ENCODE measurements at places on chromosomes 6 and 20. TPM values are rescaled to one million over a fixed set of nuclear protein-coding genes. Genes with fewer than 3 reads are reported as not detected.

The EEF1E1 gene
- 12.7 TPM for total RNA-seq

The ZNF341 gene
- 4.6 TPM for total RNA-seq

The KIF25 gene
- not detected for total RNA-seq

DNA sequence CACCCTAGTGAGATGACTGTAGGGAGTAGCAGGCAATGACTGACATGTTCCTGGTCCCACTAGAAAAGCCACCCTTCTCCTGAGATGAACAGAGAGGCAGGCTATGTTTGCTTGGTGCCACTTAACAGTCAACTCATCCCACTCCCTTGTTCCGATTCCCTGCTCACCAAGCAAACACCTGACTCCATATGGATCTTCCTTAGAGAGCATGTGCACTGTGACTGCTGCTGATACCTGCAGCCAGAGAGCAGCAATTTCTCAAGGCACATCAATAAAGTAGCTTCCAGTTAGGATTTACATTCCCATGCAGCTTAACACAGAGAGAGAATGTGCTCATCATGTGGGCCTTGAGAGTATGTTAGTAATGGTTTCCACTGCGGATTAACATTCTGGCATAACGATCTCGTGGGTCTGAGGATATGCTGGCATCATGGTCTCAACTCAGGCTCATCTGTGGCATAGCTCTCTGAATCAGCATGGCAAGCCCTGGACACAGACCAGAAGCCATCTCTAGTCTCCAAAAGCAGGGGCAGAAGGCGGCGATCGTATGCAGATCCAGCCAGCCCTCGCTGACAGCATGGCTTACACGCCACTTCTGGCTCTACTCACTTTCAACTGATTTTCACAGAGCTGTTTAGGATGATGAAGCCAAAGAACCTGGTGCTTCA is 43.9 kb downstream of the ATXN1 start:
- no peak for DNase-seq

The SLC17A1 gene
- total RNA-seq: not detected

- no peak for DNase-seq
Observed at GRCh38 chr20:11702721-11703518, 214.8 kb upstream of the BTBD3 start.

GRCh38 chr20:58389324-58389967 is 417 bp downstream of the VAPB start:
- no peak for DNase-seq

GRCh38 chr6:128275030-128275429 is 245.4 kb downstream of the PTPRK start:
- no peak for DNase-seq

GRCh38 chr6:48959251-48960060 is 503.6 kb downstream of the MMUT start:
- DNase-seq: no peak

The SIRPD gene
- total RNA-seq: 0.27 TPM

- DNase-seq: no peak
Observed at GRCh38 chr20:45991616-45992015, 17.1 kb upstream of the MMP9 start.

- DNase-seq: no peak
Observed at GRCh38 chr20:9025643-9026042, 43.2 kb upstream of the PLCB4 start.

The DLL1 gene
- 1.3 TPM for total RNA-seq

DNA sequence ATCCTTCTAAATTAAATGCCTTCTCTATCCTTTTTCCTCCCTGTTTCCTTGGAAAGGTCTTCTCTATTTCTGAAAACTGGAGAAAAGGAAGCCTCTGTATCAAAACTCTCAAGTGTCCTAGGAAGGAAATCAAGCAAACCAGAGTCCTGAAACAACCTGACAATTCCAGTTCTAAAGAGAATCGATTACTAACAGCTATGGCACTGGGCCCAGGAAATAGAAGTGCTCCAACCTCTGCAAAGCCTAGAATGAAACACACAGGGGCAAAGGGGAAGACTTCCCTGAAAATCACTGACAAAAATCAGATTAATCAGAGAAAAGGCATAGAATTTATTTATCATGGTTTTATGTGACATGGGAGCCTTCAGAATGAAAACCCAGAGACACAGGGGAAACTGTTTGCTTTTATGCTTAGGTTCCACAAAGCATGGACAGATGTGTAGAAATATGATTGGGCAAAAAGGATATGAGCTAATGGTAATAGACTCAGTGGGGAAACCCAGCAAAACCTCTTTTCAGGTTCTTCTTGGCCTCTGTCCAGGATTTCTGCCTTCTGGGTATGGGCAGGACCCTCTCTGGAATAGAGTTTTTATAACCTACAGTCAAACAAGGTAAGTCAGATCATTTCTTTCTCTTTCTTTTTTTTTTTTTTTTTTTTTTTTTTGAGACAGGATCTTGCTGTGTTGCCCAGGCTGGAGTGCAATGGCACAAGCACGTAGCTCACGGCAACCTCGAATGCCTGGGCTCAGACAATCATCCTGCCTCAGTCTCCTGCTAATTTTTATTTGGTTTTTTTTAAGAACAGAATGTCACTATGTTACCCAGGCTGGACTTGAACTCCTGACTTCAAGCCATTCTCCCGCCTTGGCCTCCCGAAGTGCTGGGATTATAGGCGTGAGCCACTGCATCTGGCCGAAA is 91.7 kb downstream of the CD24 start:
- DNase-seq: no peak

DNA sequence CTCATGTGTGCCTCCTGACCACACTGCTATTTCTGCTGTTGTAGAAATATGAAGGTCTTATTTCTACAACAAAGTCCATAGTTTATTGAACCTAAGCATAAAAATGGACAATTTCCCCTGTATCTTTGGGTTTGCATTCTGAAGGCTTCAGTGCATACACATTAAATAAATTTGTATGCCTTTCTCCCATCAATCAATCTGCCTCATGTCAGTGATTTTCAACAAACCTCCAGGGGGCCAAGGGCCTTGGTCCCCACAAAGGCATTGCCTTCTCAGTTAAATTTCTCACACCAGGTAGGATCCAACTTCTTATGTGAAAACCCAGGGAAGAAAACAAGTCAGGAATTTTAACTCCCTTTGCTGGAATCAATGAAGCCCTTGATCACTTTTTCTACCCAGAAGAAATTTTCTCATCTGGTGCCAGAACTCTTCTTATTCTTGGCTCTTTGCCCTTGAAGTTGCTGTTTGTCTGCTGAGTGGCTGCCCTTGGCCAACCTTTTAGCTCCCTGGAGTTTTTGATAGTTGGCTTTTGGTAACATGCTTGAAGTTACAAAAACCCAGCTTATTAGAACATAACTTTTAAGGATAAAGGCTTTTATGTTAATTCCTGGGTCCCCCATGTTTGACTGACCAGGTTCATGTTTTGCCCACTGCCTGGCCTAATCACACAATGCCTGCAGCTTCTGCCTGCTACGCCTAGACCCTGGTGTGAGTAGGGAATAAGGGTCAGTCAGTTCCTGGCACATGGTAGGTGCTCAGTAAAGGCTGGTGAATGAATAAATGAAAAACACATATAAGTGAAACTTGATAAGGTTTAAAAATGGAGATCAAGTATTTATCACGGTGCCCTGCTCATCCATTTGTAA is 37.0 kb downstream of the SHLD1 start:
- no peak for DNase-seq

The HMGCLL1 gene
- total RNA-seq: not detected

DNA sequence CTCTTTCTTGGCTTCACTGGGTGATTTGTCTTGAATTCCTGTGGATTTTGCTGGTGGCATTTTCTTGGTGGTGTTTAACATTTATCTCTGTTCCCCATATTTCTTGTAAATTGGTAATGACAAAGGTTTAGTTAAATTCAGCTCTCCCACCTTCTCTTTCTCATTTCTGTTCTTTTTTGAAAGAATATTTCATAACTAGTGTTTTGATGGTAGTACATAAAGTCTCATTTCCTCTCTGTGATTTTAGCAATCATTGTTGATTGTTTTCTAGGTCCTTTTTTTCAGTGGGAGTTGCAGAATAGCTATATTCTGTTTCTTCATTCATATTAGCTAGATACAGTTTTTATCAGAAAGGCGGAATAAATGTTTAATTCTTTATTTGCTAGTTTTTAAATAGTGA is 73.1 kb downstream of the QKI start:
- DNase-seq: no peak

- no peak for DNase-seq
Observed at GRCh38 chr6:170438402-170438753, 114.7 kb downstream of the PSMB1 start.

GRCh38 chr6:3286641-3287171 is 28.0 kb downstream of the PSMG4 start:
- no peak for DNase-seq

- no peak for DNase-seq
Observed at GRCh38 chr20:10350188-10350842, 83.7 kb downstream of the MKKS start.

GRCh38 chr20:54025251-54025771 is 45.1 kb downstream of the BCAS1 start:
- DNase-seq: no peak

DNA sequence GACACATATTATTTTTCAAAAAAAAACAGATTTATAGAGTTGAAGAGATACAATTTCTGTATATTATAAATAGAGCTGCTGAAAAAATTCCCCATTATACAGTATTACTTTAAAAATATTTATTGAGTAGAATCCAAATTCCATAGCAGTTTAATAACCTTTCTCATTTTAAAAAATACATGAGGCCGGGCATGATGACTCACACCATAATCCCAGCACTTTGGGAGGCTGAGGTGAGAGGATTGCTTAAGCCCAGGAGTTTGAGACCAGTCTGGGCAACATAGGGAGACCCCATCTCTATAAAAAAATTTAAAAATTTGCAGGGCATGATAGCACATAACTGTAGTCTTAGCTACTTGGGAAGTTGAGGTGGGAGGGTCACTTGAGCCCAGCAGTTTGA is 13.0 kb downstream of the ATRN start:
- DNase-seq: no peak

- DNase-seq: peak; percentile 37
Observed at GRCh38 chr6:89117211-89118108, at the start of gene SRSF12. Gene SRSF12, minus strand, starts transcription at chr6:89118071. Its CDS starts 184 bp downstream, at chr6:89117887.

The PPIL6 gene
- 2.7 TPM for total RNA-seq

DNA sequence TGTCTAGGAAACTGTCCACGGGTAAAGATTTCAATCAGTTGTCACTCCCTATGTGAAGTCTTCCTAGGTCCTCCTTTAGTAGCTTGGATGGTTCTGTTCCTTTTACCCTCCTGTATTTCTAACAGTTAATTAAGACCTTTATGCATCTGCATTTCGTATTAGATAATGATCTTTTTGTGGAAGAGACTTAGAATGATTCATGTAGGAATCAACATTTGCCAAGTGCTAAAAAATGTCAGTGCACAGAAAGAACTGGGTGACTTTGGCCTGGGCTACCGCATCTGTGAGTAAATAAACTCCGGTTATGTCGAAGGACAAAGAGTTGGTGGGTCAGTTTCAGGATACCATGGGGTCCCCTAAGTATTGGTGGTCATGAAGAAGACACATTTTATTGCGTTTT is 918.0 kb downstream of the TFAP2A start:
- no peak for DNase-seq

The ABHD16B gene
- total RNA-seq: 0.27 TPM

- peak; percentile 64 for DNase-seq
Observed at GRCh38 chr6:34246563-34247391, 2.0 kb downstream of the SMIM29 start.

The FGD2 gene
- total RNA-seq: 3.0 TPM

The TMC2 gene
- total RNA-seq: not detected

The LATS1 gene
- 24.5 TPM for total RNA-seq

The PERP gene
- total RNA-seq: under 0.01 TPM

- no peak for DNase-seq
Observed at GRCh38 chr6:112799889-112800288, 452.8 kb downstream of the RFPL4B start.

GRCh38 chr20:17663040-17663399 is 19.0 kb downstream of the RRBP1 start:
- no peak for DNase-seq

DNA sequence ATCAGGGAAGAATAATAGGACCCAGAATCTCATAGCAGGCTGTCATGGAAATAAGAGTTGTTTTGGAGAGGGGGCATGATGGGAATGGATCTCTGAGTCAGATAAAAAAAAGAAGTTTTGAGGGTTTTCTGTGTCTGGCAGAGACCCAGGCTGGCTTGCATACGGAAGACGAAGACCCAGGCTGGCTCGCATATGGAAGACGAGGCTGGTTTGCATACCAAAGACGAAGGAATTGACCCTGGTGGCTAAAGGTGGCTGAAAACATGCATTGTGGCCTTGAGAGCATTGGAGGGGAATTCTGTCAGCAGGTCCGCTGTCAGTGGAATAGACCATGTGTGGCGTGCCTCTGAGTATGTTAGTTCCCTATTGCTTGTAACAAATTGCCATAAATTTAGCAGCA is 335.1 kb downstream of the BTBD3 start:
- no peak for DNase-seq

GRCh38 chr6:26545627-26546026 is 7.5 kb downstream of the HMGN4 start:
- DNase-seq: no peak

DNA sequence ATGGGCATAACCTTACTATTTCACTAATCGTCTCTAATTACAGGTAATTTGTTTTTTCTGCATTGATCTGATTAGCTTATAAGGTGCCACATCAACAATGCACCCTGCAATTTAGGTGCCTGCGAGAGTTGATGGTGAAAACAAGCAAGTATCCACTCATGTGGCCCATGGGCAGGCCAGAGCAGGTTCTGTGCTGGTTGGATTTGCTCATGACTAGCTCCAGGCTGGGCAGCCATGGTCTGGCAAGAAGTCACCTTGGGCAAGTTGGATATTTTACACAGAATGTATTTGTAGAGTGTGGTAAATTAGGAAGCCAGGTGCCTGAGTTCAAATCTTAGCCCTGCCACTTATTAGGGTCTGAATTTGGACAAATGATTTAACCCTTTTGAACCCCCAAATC is 25.3 kb downstream of the RAB44 start:
- DNase-seq: no peak

The GSTA3 gene
- total RNA-seq: not detected

DNA sequence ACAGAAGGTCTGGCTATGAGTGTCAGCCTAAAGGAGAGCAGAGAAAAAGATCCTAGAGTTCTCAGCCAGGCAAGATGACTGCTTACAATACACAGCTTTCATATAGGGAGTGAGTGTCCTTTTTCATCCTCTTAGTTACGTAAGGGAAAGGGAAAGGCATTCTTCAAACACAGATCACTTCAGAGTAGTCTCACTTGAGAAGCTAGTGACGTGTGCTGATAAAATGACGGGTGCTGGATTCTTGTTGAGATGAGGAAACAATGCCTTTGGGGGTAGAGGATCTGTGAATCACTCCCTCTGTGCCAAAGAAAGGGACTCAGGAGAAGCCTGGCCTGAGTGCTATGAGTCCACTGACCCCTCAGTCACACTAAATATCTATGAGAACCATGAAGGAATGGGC is 117.3 kb downstream of the QRSL1 start:
- DNase-seq: no peak

All from hematopoietic multipotent progenitor cell (in vitro differentiated cells).